Tongue (tissue), 3 donors: ENCODE measurements at places on chromosomes 16 and 17.

GRCh38 chr16:71479420-71479819 lies 9.7 kb downstream of the ZNF19 start:
- no peak for DNase-seq

DNA sequence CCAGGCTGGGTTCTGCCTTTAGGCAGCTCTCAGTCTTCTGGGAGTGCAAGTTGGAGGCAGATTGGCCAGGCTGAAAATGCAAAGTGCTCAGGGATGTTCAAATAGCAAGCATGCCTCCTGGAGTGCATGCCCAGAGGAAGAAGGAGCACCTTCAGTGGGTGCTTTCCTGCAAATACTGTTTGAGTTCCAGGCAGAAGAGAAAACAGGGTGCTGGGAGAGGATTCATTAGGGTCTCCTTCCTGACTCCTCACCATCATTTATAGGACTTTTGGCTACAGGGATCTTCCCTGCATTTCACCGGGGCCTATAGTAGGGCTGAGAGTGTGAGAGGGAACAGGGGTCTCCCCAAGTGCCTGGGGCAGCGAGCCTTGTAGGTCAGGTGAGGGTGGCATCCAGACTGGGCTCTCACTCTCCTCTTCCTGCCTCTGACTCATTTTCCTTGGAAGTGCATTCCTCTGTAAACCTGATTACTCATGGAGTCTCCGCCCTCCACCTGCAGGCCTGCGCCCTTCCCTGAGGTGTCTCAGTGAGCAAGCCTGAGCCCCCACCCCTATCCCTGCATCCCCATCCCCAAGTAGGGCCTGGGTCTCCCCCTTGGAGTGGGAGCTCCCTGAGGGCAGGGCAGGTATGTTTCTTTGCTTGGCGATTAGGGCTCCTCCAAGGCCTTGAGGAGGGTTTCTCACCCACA lies 17.1 kb upstream of the TNS4 start:
- no peak for DNase-seq

- DNase-seq, result peak; percentile 75
Measured at GRCh38 chr17:69246726-69247375, 18.2 kb upstream of the ABCA10 start.

- DNase-seq, result peak; percentile 69
Measured at GRCh38 chr17:57108671-57109392, 23.8 kb downstream of the AKAP1 start.

- peak; percentile 26 for DNase-seq
Measured at GRCh38 chr17:45341533-45342158, 24.8 kb upstream of the MAP3K14 start.

DNA sequence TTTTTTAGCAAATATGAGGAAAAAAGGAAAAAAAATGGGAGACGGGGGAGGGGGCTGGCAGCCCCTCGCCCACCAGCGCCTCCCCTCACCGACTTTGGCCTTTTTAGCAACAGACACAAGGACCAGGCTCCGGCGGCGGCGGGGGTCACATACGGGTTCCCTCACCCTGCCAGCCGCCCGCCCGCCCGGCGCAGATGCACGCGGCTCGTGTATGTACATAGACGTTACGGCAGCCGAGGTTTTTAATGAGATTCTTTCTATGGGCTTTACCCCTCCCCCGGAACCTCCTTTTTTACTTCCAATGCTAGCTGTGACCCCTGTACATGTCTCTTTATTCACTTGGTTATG lies 1.2 kb upstream of the TMEM88 start:
- DNase-seq, result no peak
